T-cell (primary cell): ENCODE measurements at places on chromosomes 16 and 17. TPM values are rescaled to one million over a fixed set of nuclear protein-coding genes. Genes with fewer than 3 reads are reported as not detected.

The DNAAF1 gene
- not detected for total RNA-seq

The CCDC78 gene
- total RNA-seq, result 8.6 TPM

The HIGD1B gene
- not detected for total RNA-seq

The SYT17 gene
- not detected for total RNA-seq

The MPV17L gene
- total RNA-seq, result 0.13 TPM
